ENCODE measurements at places on chromosomes 13 and 19.

DNA sequence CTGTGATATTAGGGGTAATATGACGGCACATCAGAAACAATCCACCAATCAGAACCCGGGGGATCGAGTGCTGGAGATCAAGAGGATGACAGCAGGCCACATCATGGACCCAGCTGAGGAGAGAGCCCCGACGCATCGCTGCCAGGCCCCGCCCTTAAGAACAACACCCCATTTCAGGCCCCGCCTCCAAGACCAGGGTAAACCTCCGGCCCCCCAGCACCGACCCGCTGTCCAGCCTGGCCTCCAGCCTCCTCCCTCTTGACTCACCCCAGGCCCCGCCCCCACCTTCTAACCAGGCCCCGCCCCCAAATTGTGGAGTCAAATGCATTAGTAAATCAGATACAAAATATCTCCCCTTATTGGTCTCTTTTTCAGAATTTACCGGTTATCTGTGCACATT, 4.7 kb upstream of the ZNF611 start:
- no peak for DNase-seq

DNA sequence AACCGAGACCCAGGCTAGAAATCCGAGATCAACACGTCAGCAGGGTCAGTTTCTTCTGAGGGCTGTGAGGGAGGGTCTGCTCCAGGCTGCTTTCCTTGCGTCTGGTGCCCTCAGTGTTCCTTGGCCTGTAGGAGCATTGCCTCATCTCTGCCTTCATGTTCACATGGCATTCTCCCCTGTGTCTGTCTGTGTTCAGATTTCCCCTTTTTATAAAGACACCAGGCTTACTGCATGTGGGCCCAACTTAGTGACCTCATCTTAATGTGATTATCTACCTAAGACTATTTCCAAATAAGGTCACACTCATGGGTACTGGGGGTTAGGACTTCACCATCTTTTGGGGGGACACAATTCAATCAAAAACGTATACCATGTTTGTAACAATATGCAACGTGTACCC, 57.2 kb upstream of the C1QTNF9 start:
- no peak for DNase-seq

- DNase-seq: peak; percentile 61
These were observed 982 bp upstream of the DACT3 start for GRCh38 chr19:46661735-46662592.

DNA sequence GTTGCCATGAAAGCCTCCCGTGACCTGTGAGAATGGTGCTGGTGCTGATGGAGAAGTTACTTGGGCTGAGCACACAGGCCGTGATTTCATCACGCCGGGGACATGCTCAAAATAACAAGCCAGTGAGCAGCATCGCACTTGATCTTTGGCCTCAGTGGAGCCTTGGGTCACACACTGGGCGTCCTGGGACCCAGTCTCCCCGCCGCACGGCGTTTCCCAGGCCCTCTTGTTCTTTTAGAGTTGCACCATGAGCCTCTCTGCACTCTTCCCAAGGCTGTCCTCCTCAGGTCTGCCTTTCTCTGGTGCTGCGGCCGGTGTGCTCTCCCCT, 9.5 kb upstream of the NDUFS7 start:
- no peak for DNase-seq

DNA sequence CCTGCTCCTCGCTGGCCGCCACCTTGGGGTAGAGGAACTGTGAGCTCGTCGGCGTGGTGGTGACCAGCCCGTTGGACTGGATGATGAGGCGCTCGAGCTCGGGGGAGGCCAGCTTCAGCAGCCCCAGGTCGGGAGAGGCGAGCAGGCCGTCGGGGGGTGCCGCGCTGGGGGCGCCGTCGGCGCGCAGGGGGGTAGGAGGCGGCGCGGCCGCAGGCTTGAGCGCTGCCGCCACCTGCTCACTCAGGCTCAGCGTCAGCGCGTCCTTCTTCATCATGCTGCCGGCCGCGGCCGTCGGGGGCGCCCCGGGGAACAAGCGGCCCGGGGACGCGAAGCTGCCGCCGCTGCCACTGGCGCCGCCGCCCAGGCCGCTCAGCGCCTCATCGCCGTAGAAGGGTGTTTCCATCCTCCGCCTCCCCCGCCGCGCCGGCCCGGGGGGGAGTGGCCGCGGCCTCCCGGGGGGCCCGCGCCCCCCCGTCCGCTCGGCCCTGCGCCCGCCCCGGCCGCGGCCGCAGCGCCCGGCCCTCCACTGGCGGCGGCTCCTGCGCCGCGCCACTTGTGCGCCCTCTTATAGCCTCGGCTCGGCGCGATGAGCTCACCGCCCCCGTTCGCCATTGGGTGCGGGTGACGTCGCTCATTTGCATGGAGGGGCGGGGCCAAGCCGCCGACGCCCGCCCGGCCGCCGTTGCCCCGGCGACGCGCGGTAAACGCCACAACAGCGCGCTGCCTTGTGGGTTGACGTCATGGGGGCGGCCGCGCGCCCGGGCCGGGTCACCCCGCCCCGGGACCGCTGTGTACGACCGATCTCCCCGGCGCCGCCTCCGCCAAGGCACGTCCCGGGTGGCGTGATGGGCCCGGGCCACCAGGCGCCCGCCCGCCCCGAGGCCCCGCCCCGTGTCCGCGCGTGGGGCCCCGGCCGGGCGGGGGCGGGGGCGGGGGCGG, at the start of gene JUND:
JUND (minus strand) TSS at position 541 of the 939 bp plus-strand sequence; CDS start at position 403, 138 bp downstream.
- peak; percentile 95 for DNase-seq

GRCh38 chr13:110812869-110813645, 99.6 kb downstream of the ING1 start:
- no peak for DNase-seq

- DNase-seq: no peak
These were observed 594 bp downstream of the ZNF146 start for GRCh38 chr19:36215276-36216123.

DNA sequence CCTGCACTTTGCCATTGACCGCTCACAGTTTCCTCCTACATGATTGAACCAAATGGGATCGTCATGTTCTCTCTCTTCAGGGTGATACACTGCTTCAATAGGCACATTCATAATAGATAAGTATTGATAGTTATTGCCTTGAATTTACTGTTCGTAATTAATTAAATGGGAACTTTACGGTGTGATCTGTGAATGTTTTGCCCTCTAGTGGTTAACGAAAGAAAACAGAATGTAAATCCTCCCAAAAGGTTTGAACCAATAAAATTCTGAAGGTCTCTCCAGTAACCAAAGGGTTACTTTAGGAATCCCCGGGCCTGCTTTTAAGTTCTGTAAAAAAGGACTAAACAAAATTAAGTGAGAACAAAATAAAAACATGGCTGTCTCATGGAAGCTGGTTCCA, 389.3 kb downstream of the DACH1 start:
- DNase-seq: no peak

GRCh38 chr13:50521831-50522149, 321.7 kb downstream of the DLEU7 start:
- no peak for DNase-seq

DNA sequence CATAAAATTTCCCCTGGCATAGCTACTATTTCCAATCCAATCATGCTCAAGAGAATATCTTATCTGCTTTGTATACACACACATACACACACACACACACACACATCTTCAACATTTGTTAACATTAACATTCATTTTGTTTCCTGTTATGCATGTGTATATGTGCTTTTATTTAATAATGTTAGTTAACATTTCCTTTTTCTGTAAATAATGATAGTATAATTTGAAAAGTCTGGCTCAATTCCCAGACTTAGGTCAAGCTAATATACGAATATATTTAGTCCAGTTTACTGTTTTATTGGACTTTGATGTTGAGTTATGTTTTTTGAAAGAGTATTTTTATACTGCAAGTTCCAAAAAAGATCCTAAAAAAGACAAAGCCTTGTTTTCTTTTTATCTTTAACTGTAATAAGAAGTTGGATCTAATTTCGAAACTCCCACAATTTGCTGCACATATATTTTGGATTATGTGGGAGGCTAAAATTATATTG, 1072.4 kb downstream of the EFNB2 start:
- DNase-seq: no peak

DNA sequence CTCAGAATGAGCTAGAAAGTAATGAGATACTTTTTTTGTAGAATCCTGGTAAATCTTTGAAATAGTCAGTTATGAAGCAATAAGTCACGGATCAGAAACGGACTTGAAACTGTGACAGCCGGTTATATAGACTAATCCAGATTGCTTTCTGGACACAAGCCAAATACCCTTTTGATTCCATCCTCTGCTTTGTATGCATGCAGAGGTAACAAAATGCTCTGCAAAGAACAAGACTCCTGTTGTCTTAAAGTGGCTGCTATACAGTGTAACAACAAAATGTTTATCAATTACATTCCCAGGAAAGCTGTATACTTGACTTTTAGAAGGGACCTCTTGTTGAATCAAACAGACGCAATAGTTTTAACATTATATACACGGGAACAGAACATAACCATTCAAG, 66.5 kb upstream of the STARD13 start:
- no peak for DNase-seq

- no peak for DNase-seq
These were observed 1.2 kb upstream of the PLEKHG2 start for GRCh38 chr19:39411081-39411831.

GRCh38 chr19:56258272-56258671, 14.3 kb upstream of the EDDM13 start:
- no peak for DNase-seq

DNA sequence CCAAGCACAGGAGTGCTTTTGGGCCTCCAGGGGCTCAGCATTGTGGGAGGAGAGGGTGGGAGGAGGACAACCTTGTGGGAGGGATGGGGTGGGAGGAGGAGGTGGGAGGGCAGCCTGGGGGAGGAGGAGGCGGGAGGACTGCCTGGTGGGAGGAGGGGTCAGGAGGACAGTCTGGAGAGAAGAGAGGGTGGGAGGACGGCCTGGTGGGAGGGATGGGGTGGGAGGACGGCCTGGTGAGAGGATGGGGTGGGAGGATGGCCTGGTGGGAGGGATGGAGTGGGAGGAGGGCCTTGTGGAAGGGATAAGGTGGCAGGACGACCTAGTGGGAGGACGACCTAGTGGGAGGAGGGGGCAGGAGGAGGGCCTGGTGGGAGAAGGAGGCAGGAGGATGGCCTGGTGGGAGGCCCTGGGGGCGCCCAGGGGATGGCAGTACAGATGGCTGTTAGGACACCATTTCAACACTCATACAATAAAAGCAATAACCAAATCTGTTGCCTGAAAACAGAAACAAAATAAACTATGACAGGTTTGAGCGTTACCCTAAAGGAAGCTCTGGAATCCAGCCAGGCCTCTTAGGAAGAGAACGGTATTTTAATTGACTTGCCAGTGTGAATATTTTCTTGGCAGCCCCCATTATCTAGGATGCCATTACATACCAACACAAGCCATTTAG, 63.7 kb downstream of the CRYL1 start:
- no peak for DNase-seq

DNA sequence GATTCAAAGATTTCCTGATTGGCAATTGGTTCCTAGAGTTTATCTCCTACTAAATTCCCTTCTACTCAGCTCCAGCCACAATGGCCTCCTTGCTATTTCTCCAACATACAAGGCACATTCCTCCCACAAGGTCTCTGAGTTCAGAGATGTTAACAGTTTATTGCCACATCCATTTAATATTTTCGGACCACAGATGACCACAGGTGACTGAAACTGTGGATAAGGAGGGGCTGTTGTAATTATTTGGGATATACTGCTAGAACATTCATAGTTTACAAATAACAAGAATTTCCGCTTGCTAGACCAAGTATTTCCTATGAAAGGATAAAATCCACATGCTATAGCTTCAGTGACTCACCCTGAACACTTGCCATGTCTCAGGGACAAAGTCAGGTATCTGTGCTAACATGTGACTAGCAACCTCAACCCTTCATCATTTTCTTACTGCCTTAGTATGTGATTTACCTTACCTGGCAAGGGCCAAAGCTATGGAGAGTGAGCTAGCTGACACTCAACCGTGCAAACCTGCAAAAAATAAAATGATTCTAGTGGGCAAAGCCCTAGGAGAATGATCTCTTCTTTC, 117.7 kb downstream of the TBC1D4 start:
- DNase-seq: no peak

- no peak for DNase-seq
These were observed 41.1 kb upstream of the GAS6 start for GRCh38 chr13:113905018-113905417.

DNA sequence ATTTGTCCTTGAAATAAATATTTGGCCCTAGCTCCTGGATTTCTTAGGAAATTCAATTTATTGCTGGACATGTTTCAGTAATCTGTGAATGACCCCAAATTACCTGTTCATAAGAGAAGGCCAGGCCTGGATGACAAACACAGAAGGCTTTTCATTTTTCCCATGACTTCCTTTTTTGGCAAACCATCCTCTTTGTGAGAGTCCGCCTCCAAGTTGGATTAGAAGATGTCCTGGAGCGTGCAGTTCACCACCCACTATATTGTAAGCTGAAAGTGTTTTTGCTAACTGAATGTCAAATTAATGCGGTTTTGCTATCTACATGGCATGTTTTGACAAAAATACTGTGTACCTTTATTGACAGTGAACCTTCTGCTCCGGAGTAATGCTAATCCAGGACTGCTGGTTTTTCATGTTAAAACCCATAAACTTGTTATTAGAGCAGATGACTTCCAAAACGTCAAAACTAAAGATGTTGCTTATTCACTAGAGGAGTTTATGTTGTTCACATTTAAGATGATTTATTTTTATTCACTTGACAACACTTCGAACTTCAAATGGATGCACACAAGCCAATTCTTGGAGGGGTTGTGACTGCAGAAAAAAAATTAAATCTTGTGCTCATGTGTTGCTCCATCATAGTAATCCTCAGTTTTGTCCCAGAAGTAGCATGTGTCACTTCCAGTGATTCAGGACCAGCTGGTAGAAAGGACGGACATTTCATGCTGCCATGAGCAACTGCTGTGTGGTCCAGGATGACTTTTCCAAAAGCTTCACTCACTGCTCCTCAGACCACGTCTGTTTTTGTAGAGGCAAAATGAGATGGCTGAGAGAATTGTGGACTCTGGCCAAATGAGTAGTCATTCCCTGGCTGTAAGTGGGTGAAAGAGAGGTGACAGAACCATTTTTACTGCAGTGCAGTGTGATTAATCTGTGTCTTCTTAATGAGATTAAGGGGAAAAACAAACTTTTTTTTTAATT, 71.0 kb downstream of the ITGBL1 start:
- no peak for DNase-seq

DNA sequence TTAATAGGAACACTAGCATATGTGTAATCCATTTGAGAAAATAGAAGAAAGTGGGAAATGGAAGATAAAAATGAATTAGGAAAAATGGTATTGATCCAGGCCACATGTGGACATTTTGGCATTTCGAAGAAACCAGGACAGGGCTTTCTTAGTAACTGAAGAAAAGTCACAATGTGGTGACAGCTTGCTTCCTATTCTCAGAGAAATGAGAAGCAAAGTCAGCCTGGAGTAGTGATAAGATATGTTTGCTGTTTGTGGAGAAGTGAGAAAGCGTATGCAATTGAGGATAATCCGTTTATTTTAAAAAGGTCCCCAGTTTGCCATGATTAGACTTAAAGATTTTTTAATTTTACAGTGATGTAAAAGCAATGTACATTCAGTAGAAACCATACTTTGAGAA, 127.9 kb downstream of the SLITRK6 start:
- no peak for DNase-seq

DNA sequence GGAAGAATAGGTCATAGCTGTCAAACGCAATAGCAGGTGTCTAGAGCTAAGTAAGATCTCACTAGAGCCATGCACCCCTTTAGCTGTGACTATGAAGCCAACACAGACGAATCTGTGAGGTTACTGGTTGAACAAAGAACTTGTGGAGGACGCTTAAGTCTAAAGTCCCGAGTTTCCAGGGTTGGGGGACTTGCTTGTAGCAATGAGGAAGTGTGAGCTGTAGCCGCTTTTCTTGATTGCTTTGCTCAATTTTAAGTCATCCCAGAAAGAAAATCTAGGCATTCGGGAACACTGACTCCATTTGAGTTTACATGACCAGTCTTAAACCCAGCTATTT, 1.6 kb downstream of the GPC5 start:
- DNase-seq: no peak

- DNase-seq: no peak
These were observed 87.1 kb downstream of the ATP11A start for GRCh38 chr13:112776971-112777370.

Measured in activated T-cell treated with anti-CD3 and anti-CD28 coated beads for 4 hours (primary cell).